ENCODE measurements at places on chromosomes 16 and 17. TPM values are rescaled to one million over a fixed set of nuclear protein-coding genes. Genes with fewer than 3 reads are reported as not detected.

The UMOD gene
- total RNA-seq, result 3.3 TPM

The GALR2 gene
- total RNA-seq, result not detected

The SRSF2 gene
- total RNA-seq, result 65.2 TPM

The IL32 gene
- 317 TPM for total RNA-seq

DNA sequence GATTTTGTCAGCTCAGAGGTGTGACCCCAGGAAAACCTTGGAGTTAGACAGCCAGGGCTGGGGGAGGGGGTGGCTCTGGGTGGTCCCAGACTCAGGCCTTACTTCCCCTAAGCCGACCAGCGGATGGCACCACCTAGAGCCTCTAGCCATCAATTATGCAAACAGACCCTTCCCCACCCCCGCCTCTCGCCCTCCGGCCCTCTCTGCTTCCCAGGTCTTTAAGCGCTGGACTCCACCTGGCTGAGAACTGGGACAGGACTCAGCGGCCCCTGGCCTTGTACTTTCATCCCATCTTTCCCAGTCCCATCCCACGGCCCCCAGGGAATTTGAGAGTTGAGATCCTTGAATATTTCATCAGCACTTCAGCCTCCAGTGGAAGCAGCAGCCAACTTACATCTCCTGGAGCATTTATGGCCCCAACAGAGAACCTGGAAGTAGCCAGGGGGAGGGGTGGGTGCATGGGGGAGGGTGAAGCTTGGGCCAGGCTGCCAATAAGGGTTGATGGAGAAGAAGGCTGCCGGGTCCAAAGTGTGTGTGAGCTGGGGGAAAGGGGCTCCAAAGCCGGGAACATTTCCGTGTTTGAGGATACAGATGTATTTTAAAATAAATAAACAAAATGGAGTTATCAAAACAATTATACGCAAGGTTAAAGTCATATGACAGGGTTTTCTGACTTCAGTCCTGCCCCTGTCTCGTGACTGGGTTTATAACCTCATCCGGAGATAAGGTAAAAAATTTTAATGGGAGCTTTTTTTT lies 7.5 kb upstream of the JUP start:
- no peak for DNase-seq
- no peak overlapping the region for H3K4me3 ChIP-seq
- peaks cover 12% of the 10 kb centered on the region for H3K4me1 ChIP-seq
- no peaks in the 10 kb centered on the region for H3K36me3 ChIP-seq

All from pancreas (tissue), 10 donors.